A549 treated with RU486 at 1 μM for 4 hours (cell line): ENCODE measurements at places on chromosomes 5 and 9. TPM values are rescaled to one million over a fixed set of nuclear protein-coding genes. Genes with fewer than 3 reads are reported as not detected.

Gene DOCK2
- 1.4 to 4.0 TPM (median 2.4 TPM) in 5 replicates for total RNA-seq

Gene ERBIN
- 13.0 to 43.4 TPM (median 25.1 TPM) in 5 replicates for total RNA-seq

Gene SCGB3A2
- not detected in 5 replicates for total RNA-seq

Gene IL5
- total RNA-seq = not detected in 5 replicates

Gene CDKN2A
- not detected in 5 replicates for total RNA-seq

Gene SPOCK1
- 13.0 to 21.8 TPM (median 16.0 TPM) in 5 replicates for total RNA-seq

Gene RALGPS1
- 1.4 to 2.4 TPM (median 2.0 TPM) in 5 replicates for total RNA-seq

Gene MRPL36
- 97.9 to 135 TPM (median 120 TPM) in 5 replicates for total RNA-seq

Gene OR1Q1
- not detected in 5 replicates for total RNA-seq

Gene NSUN2
- 89.1 to 106 TPM (median 95.0 TPM) in 5 replicates for total RNA-seq

Gene PCDHGB4
- total RNA-seq = 0.56 to 1.1 TPM (median 0.93 TPM) in 5 replicates
